ENCODE measurements at places on chromosomes 7 and 10.

GRCh38 chr7:142927085-142927745 lies 6.3 kb downstream of the TRPV5 start:
- DNase-seq: no peak

DNA sequence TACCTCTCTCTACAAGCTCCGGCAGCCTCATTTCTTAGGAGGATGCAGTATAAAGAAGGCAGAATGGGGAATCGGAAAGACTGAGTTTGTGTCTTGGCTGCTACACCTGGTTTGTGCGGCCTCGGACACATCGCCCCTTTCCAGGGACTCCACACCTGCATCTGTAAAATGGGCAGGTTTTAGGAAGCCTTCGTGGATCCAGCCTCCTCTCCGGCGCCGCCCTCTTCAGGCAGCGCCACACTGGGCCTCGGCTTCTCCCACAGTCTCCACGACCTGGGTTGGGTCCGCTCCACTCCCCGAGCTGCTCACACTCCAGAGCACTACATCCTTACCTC lies 341 bp downstream of the GOT1 start:
- no peak for DNase-seq

- DNase-seq: no peak
Observed at GRCh38 chr10:81135851-81136250, 598.1 kb downstream of the SH2D4B start.

GRCh38 chr7:26443751-26444150 lies 152.1 kb downstream of the SNX10 start:
- no peak for DNase-seq

DNA sequence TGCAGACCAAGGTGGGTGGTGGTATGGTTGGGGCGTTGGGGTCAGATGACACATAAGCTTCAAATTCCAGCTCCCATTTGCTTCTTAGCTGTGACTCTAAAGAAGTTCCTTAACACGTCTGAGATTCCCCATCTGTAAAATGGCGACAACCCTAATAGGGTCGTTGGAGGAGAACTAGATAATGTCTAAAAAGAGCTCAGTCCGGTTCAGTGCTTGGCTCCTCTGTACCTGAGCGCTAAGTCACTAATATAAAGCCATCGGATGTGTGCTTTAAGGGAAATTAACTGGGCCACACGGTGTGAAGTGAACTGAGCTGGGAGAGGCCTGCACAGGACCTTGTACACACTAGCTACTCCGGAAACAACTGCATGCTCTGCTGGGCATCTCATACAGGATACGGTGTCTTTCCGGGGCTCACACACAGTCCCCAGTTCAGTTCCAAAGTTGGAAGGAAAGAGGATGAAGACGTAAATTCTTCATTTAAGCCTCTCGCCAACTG lies 476 bp upstream of the ZFYVE27 start:
- no peak for DNase-seq

DNA sequence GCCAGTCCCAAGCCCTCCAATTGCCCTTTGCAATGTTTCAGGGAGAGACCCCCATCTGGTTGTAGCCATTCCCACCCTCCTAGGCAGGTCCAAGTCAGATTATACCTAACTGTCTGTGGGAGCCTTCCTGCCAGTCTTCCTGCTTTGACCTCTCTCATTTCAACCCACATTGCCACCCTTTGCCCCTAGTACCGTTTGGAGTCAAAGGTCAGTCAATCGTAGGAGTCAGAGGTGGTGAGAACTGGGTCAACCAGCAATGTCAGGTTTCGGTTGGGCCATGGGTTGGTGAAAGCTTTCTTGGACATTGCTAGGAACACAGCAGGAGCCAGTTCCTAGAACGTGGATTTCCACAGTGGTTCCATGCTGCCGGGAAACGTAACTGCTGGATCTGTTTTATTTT lies 269.4 kb upstream of the GHITM start:
- DNase-seq: no peak

DNA sequence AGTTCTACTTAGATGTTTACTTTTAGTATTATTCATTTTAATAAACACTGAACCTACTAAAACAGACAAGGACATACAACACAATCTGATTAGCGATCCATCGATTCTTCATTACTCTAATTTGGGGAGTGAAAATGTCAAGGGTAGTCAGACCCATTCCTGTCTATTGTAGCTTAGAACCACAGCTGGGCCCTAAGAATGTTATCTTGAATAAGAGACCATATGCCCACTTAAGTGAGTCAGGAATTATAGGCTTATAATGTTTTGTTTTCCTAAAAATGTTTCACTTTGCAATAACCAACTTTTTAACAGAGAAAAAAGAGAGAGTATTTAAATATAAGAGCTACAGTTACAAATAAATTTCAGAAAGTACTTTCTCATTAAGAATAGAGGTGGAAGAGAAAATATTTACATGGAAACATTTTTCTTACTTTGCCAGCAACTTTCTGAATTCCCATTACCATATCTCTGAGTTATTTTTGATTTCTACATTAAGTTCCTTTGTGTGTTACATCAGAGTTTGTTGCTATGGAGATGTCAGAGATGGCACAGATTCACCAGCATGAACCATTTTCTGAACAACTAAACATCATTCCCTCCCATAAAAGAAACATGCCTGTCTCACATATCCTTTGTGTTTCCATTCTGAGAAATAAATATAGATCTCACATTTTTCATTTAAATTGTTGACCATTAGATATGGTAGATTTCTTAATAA lies 75.4 kb upstream of the SLC13A1 start:
- no peak for DNase-seq

- DNase-seq: no peak
Observed at GRCh38 chr7:42924223-42924838, 7.6 kb downstream of the PSMA2 start.

DNA sequence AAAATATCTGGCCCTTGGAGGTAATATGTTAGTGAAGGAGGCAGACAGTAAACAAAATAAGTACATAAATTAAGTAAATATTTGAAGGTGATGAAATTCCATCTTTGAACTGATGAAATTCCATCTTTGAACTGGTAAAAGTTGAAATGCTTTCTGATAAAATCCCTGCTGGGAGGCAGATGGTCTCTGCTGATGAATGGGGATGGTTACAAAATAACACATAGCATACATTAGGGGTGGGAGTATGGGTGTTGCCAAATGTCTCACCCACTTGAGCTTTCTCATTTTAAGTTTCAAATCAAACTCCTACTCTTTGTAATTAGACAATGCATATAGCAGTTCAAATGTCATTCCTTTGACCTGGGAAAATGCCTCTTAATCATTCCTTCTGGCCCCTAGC lies 77.5 kb upstream of the SORCS3 start:
- DNase-seq: no peak

- DNase-seq: no peak
Observed at GRCh38 chr10:50232261-50232639, 19.1 kb downstream of the ASAH2 start.

DNA sequence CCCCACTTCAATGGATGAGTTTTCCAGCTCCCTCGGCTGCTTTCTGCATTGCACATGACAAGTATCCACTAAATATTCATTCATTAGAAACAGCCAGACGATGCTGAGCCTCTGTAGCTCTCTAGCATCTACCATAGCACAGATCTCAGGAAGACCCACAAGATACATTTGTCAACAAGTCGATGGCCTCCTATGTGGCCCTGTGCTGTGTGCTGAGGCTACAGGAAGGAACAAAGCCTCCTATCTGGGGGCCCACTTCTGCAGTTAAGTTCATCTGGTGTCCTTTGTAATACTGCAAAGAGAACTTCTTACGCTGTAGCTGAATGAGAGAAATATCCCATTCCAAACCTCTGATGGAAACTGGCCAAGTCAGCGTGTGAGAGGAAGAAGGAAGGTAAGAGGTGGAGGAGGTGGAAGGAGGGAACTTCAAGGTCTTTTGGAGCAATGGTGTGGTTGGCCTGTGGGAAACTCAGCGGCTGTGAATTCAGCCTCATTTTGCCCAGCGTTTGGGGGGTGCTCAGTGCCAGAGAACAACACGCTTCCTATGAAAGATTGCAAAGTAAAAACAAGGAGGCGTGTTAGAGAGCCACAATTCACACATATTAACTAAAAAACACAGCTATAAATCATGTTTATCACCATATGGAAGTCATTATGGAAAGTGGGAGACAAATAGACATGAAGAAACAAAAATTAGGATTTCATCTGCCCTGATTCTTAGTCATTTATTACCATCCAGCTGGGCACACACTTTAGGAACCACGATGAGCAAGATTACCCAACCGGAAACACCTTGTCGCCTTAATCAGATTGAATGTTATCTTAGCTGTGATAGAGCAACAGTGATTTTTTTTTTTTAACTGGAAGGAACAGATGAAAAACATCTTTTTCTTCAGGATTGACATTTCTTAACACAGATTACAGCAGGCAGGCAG lies 62.2 kb upstream of the USP6NL start:
- DNase-seq: no peak

- DNase-seq: no peak
Observed at GRCh38 chr10:133474665-133475424, 21.1 kb downstream of the SCART1 start.

DNA sequence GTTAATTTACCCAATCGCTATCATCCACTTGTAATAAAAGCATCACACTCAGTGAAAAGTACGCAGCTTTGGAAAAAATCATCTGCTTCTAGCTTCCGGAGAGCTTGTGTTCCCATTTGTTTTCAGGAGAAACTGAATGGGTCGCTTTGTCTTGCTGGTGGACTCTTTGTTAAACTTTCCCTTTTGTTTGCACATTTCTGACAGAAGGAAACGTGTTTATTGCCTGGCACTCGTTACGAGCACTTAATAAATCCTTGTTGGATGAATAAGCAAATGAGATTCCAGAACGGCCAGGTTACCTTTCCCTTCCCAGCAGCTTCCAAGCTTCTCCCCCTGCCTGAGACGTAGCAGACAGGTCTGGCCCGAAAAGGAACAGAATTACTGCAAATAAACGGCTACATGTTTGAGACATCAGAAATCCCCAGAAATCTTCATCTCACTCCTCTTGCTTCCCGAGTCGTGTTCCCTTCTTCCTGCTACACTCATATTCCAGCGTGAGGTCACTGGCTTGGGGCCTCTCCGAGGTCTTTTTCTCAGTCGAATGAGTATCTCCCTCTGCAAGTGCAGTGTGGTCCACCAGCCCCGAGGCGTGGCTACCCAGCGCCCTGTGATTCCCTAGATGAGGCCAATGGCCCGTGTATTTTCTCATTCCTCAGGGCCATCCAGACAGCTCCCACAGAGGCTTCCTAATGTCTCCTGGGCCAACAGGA lies 167.2 kb downstream of the FRMD4A start:
- DNase-seq: no peak

GRCh38 chr7:133207687-133208086 lies 45.2 kb upstream of the EXOC4 start:
- no peak for DNase-seq

- DNase-seq: no peak
Observed at GRCh38 chr7:85829817-85830432, 643.1 kb upstream of the SEMA3D start.

DNA sequence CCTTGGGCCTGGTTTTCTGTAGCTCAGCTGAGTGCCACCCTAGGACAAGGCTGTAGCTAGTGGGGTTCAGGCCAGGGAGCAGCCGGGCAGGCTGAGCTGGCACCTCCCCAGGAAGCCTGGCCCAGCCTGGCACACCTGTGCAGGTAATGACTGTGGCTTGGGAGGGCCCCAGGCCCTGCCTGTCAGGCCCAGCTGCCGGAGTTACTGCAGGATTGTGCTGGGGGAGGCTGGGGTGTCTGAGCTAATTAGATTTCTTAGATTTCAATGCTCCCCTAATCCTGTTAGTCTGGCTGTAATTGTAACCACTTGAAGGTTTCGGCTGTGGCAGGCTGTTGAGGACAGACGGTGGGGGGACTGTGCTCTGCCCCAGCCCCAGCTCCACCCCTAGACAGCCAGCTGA lies 6.0 kb downstream of the ZMIZ1 start:
- no peak for DNase-seq

DNA sequence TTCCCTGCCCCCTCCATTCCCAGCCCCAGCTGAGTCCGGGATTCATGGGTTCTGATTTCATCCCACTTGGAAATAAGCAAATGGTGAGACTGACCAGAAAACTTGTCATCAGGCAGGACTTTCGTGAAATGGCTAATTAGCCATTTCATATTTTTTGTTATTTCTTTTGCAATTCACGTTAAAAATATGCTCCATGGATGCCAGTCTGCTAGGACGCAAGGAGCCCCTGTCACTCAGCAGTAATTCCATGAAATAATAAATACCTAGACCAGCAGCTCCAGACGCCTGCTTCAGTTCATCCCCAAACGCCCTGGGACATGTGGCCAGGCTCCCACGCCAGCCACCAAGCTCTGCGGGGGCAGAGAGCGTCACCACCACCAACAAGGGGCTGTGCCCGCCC lies 111.0 kb downstream of the TRIL start:
- DNase-seq: no peak

- DNase-seq: no peak
Observed at GRCh38 chr10:107548301-107548700, 383.8 kb upstream of the SORCS1 start.

DNA sequence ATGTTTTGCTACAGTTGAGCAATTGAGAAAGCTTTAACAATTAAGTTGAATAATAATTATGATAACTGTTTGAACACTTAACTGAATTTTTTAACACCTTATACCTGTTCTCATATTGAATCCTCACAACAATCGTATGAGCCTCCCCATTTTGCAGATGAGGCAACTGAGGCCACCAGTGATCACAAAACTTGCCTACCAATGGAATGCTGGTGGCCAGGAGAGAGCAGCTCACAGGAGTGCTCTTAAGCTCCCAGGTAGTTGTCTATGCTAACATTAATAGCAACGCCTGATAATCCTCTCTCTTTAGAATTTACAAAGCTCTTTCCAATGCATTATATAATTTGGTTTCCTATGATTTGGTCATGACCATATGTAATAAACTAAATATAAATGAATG lies 21.6 kb downstream of the GPNMB start:
- DNase-seq: no peak

GRCh38 chr10:14409856-14410458 lies 79.2 kb upstream of the FRMD4A start:
- no peak for DNase-seq

GRCh38 chr7:101816595-101817470 lies 593 bp upstream of the CUX1 start:
- DNase-seq: peak; percentile 80

DNA sequence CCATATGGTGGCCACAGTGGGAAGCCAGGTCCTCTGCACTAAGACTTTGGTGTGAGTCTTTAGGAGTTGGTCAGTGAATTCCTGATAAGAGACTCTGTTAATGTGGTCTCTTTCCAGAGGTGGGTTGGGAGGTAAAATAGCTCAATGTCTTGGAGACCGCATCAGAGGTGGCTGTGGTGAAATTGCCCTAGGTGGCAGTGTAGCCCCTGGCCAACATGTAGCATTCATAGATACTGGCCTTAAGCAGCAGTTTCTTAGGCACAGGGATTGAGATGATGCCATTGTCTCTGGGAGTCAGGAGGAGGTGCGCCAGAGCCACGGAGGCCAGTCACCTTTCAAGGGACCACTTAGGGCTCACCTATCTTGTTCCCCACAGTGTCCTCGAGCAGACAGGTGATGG lies 202.8 kb downstream of the CREB5 start:
- no peak for DNase-seq
